ENCODE measurements at places on chromosomes 16 and 17. TPM values are rescaled to one million over a fixed set of nuclear protein-coding genes. Genes with fewer than 3 reads are reported as not detected.

Gene OR1F1
- 1.1 TPM for total RNA-seq

Gene NFE2L1
- 206 TPM for total RNA-seq

Gene SALL1
- total RNA-seq: 23.7 TPM

Gene ACSM2A
- not detected for total RNA-seq

Gene CX3CL1
- 70.6 TPM for total RNA-seq

Gene TPSG1
- total RNA-seq: not detected

Gene APOBR
- total RNA-seq: 2.0 TPM

Gene LLGL1
- total RNA-seq: 37.7 TPM

Gene PARN
- total RNA-seq: 34.1 TPM

Gene FGF11
- total RNA-seq: 6.1 TPM

Gene EPN3
- total RNA-seq: 22.1 TPM

Gene CCL1
- total RNA-seq: not detected

Gene C16orf95
- 7.8 TPM for total RNA-seq

Gene KRT17
- total RNA-seq: 28.3 TPM

Gene KRT13
- total RNA-seq: not detected

Gene PMFBP1
- 1.9 TPM for total RNA-seq

Gene MIEN1
- total RNA-seq: 53.7 TPM

Gene VEZF1
- 66.5 TPM for total RNA-seq

Gene ARHGAP44
- total RNA-seq: 73.8 TPM

Gene C1QTNF8
- not detected for total RNA-seq

Gene EPX
- not detected for total RNA-seq

Gene MED9
- 35.1 TPM for total RNA-seq

Gene IL17C
- not detected for total RNA-seq

Gene KRTAP4-1
- total RNA-seq: not detected

Gene CCDC144A
- total RNA-seq: 45.1 TPM

Gene TMEM204
- 8.6 TPM for total RNA-seq

Gene HYDIN
- total RNA-seq: 24.1 TPM

Gene P2RX1
- total RNA-seq: 0.75 TPM

Gene GINS2
- total RNA-seq: 1.8 TPM

Gene CES5A
- 0.96 TPM for total RNA-seq

Gene MTMR4
- total RNA-seq: 85.1 TPM

Measured in dorsolateral prefrontal cortex (tissue), 122 donors.